ENCODE measurements at places on chromosomes 5 and 9.

GRCh38 chr5:139413153-139413552 lies 9.3 kb upstream of the SPATA24 start:
- DNase-seq, result no peak

DNA sequence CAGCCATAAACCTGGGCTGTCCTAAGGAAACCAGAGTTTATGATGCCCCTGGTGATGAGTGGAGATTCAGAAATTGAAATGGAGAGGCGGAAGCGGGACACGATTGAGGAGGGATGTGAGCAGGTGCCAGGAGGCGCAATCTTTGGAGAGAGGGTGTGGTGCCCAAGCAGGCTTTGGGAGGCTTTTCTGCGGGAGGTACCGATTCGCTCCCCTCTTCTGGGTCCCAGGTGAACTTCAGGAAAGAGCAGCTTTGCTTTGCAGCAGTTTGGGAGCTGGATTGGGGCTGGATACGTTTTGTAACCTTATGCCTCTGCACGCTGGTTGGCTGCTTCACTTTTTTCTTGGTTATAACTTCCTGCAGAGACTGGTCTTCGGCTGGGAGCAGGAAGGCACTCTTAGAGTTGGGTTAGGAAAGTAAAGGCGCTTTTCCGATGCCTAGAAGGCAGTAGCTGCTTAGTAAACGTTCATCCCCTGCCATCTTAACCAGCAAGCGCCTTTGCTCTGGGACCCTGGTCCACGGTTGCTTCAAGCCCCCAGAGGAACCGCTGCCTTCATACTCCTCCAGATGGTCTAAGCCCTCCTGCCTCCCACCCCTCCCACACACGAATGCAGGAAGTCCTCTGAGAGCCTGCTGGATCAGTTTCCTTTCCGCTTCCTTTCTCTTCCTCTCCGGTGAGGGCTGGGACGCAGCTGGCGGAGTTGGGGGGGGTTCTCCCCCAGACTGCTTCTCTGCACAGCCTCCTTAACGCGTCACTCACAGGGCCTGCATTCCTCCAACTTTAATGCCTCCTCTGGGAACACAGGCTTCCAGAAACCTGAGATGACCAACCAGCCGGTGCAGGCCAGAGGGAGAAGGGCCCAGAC lies 15.2 kb upstream of the NEK6 start:
- DNase-seq, result no peak

DNA sequence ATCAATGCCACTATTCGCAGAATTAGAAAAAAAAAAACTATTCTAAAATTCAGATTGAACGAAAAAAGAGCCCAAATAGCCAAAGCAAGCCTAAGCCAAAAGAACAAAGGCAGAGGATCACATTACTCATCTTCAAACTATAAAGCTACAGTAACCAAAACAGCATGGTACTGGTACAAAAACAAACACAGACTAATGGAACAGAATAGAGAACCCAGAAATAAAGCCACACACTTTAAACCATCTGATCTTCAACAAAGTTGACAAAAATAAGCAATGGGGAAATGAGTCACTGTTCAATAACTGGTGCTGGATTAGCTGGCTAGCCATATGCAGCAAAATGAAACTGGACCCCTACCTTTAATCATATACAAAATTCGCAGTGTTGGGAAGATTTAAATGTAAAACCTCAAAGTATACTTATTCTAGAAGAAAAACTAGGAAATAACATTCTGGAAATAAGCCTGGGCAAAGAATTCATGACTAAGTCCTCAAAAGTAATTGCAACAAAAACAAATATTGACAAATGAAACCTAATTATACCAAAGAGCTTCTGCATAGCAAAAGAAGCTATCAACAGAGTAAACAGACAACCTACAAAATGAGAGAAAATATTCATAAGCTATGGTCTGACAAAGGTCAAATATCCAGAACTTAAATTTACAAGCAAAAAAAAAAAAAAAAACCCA lies 153.7 kb downstream of the NDUFS4 start:
- no peak for DNase-seq

- no peak for DNase-seq
Measured at GRCh38 chr5:163815240-163815791, 309.9 kb downstream of the MAT2B start.

DNA sequence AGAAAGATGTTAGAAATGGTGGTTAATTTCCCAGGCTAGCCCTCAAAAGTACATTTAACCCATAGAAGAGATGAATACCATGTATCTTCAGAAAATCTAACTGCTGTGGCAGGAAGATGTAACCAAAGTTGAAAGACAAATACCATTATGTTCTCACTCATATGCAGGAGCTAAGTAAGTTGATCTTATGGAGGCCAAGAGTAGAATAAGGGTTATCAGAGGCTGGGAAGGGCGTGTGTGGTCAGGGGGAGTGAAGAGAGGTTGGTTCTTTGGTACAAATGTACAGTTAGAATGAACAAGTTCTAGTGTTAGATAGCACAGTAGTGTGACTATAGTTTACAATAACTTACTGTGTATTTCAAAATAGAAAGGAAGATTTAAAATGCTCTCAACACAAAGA lies 61.7 kb downstream of the CDC14B start:
- no peak for DNase-seq

- DNase-seq, result no peak
Measured at GRCh38 chr5:156137071-156137869, 189.7 kb upstream of the SGCD start.

GRCh38 chr5:78905084-78905938 lies 79.8 kb downstream of the ARSB start:
- no peak for DNase-seq

DNA sequence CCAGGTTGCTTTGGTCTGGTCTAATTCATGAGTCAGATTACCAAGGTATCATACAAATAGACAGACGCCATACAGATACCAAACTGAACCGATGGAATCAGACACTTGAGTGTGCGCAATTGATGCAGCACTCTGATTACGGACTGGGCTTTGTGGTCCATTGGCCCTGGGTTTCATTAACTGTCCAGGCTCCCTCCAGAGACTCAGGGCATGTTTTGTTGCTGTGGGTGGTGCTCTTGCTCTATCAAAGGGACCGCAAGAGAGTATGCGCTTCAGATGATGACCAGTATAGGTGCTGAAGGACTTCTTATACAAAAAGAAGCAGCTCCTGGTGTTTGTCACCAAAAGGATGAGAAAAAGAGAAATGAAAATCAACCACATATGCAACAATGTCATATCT lies 36.9 kb upstream of the ANKRD55 start:
- no peak for DNase-seq

DNA sequence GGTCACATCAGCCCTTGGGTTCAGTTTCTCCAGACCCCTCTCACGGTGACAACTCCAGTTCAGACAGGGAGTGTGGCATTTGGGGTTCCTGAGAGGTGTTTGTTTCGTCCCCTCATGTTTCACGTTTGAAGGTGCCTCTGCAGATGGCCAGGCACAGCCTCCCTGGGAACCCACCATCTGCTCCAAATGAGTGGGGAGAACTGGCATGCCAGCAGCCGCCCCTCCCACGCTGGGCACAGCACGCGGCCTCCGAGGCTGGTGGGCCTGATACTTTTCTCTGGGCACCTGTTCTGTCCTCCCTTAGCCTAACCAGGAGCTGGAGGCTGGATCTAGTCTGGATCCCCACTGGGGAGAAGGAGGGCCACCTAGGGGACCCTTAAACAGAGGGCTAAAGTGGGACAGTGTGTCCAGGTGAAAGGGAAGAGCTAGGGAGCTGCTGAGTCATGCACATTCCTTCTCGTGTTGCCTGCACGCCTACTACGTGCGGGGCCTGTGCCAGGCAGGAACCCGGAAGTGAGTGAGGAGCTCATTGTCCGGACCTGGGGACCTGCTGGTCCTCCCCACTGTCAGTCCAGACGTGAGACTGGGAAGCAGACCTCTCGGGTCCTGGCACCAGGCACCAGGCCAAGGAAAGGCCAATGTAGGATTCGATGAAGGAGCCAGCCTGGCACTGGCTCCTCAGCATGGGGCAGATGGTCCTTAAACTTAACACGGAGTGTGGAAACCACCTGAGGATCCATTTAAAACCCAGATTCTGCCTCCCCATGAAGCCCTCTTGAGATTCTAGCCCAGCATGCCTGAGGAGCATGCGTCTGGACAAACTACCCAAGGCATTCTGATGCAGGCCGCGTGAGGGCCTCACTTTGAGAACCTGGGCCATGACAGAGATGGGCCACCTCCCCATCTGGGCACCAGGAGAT lies 11.7 kb downstream of the DNM1 start:
- DNase-seq, result no peak

GRCh38 chr5:118405650-118406061 lies 582.7 kb downstream of the DTWD2 start:
- no peak for DNase-seq

GRCh38 chr5:168798065-168799023 lies 219.2 kb upstream of the PANK3 start:
- DNase-seq, result no peak

DNA sequence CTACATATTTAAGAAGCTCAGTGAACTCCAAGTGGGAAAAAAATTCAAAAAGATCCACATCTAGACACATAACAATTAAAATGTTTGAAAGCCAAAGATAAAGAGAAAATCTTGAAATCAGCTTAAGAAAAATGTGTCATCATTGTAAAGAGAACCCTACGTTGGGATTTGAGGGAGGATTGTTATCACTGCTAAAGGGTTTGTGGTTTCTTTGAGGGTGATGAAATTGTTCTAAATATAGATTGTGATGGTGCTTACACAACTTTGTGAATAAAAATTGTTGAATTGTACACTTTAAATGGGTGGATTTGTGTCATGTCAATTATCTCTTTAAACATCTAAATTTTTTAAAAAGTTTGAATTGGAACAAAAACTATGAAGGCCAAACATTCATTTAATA lies 92.2 kb upstream of the ADAMTS19 start:
- no peak for DNase-seq
